ENCODE measurements at places on chromosomes 6 and 20.

DNA sequence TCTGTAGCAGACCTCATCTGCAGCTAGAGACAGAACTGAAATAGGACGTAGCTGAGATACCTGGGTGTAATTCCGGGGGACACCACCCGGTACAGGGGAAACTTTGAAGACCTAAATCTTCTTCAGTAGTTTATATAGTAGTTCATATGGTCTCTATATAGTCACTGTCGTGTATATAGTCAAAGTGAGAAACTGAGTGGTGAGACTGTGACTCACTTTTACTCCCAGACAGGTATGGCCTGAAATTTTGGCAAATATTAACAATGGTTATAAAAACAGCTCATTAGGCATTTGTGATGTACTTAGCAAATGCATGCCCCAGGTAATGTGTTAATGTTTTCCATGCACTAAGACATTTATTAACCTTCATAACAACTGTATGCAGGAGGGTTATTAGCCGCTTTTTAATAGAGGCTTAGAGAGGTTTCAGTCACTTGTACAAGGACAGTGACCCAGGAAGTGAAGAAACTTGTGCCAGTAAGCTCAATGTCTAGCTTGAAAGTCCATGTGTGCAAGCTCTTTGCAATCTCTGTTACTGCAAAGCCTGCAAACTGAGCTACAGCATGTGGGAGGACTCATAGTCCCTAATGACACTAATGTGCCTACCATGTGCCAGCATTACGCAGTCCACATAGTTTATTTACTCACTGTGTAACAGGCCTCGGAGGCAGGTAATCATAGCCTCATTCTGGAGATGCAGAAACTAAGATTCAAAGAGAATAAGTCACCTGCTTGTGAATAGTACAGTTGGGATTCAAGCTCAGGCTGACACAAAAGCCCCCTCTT, 165.4 kb upstream of the CHD6 start:
- DNase-seq, result no peak

DNA sequence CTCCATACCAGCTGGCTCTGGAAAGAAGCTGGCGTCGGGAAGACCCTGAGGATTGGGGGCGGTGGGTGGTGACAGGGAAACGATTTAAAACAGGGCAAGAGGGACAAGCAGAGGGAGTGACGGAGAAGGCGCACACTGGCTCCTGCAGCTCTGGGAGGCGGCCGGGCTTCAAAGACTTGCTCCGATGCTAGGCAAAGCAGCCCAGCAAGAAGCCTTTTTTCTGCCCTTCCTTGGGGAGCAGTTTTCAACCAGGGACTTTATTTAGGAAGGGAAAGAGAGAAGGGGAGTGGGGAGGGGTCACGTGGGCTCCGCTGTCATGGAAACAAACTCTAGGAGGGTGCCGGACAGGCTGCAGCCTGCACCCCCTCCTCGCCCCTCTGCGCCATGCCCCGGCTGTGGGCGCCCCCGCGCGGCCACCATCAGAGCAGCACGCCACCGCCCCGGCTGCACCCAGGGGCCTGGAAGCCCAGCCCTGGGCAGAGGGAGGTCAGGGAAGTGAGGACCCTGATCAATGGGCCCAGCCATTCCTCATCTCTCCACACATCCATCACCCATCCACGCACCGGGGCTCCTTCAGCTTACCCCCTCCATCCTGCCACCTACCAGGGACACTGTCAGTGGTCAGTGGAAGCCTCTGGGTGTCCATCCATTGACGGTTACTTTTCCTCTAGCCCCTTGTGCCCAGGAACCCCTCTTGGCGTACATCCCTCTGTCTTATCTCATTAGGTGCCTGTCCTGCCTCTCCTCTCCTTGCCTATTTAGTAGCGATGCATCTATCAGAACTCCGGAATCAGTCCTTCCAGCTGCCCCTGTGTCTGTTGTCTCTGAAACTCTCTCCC, 66.6 kb upstream of the CCDC167 start:
- DNase-seq, result peak; percentile 84

DNA sequence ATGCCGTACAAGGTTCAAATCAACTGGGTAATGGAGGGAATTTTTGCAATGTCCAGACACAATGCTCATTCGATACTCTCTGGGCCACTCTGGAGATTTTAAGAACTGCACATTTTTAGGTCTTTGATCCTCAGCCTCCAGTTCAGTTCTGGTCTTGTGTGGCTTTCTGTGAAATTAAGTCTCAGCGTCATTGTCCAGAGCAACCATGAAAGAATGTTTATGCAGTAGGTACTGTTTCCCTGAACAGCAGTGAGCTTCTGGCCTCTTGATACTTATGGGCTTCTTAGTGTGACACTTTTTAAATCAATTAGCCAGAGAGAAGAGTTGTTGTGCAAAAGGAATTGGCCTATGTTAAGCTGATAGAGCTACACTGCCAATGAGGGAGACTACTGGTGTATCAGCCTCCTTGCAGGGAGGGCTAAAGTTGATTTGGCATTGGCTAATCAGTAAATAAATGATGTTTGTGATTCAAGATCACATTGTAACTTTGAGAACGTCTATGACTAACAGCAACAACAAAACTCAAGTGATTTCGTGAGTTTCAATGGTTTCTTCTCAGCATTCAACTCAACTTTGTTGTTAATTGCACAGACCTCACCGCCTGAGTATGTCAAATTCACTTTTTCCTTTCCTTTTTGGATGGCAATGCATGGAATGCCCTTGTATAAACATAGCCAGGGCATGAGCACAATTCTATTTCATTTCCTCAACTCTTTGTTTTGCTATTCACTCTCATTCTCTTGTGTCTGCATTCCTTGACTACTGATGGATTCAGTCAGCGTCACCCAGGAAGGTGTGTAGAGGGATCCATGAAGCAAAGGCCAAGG, 85.1 kb downstream of the GJA1 start:
- no peak for DNase-seq

- DNase-seq, result no peak
These were observed 1339.4 kb downstream of the GRIK2 start for GRCh38 chr6:102732898-102733297.

GRCh38 chr6:55319961-55320695, 7.1 kb upstream of the GFRAL start:
- no peak for DNase-seq

DNA sequence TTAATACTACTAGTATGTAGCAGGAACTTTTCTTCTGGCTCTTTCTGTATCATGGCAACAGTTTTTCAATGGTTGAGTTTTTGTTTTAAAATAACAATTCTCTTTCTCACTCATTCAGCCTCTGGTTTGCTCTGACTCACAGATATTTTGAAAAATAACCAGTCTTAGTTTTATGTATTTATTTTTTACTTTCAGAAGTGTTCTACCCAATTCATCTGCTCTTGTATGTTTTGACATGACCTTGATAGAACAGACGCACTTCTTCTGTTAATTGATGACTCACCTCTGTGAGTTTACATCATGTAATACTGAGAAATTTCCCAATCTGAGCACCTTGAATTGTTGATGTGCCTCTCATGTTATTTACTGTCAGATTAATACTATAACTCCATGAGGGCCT, 178.9 kb downstream of the SASH1 start:
- DNase-seq, result no peak

GRCh38 chr6:7706269-7706668, 19.6 kb upstream of the BMP6 start:
- no peak for DNase-seq

DNA sequence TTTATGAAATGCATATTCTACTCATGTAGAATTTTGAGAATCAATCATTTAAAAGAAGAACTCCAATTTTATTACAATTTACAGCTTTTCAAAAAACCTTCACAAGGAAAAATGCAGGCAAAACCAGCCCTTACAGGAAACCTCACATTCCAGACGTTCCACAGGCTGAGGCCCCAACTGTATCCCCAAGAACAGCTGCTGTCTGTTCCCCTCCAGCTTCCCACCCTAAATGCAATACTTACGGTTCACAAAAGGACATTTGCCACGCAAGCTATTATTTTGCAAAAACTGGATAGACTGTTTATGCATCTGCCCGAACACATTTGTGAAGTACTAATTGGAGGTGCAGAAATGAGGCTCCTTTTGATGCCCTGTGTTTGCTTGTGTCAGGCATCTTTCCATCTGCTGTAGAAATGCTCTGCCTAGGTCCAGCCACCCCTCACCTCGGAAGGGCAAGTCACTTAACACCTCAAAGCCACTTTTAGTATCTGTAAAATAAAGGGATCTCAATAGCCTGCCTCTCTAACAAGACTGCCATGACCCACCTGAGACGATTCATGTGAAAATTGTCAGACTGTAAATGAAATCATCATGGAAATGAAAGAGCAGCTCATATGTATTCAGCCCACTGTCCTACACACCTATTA, 26.5 kb downstream of the PDE10A start:
- peak; percentile 9 for DNase-seq

GRCh38 chr6:3669916-3670315, 81.6 kb downstream of the PXDC1 start:
- DNase-seq, result no peak

DNA sequence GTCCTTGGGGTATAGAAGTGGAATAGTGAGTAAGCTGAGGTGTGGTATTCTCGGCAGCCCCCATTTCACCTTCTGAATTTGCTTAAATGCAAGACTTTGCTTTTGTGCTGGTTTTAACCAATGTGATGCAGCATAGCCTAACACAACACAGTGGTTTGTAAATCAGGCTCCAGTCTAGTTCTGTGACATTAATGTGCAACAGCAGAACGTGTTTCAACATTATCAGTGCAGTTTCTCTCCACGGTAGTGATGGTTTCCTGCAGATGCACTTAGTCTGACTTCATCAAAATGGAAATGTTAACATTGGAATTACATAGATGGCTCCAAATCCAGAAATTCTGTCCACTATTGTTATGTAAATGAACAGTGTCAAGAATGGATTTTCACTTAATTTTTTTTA, 139.5 kb downstream of the ZFAND3 start:
- DNase-seq, result no peak

DNA sequence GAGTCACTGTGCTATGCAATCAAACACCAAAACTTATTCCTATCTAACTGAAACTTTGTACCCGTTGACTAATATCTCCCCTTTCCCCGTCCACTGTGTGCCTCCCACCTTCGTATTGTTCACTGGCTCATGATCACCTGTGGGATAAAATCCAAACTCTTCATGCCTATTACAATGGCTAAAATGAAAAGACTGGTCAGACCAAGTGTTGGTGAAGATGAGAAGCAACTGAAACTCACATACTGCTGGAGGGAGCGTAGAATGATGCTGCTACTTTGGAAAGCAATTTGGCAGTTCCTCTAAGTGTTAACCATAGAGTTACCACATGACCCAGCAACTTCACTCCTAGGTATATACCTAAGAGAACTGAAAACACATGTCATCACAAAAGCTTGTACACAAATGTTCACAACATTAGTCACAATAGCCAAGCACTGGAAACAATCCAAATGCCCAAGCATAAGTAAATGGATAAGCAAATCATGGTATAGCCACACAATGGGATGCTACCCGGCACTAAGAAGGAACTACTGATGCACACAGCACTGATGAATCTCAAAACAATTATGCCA, 13.1 kb downstream of the RPS10 start:
- DNase-seq, result no peak

- DNase-seq, result no peak
These were observed 264.7 kb downstream of the DLL1 start for GRCh38 chr6:170025935-170026750.

GRCh38 chr20:52204136-52204535, 12.6 kb upstream of the ZFP64 start:
- no peak for DNase-seq
